Fibroblast of skin of left quadriceps (primary cell): ENCODE measurements at places on chromosomes 2 and 18.

DNA sequence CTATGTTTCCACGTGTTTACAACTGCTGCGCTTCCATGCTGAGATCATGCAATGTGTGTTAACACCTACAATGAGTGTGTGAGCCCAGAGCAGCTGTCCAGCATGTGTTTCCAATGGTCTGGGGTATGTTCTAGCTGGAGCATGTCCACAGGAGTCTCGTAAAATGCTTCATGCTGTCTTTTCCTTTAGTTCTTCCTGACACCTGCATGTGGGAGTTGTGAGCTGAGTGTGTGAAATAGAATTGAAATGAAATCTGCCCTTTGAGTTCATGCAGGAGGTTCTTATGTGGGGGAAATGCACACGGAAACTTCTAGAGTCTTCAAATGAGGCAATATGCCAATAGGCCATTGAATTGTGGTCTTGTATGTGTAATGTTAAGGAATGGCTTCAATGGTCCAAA lies 205.1 kb downstream of the RND3 start:
- DNase-seq = no peak

GRCh38 chr2:56871644-56872043 lies 687.9 kb downstream of the CCDC85A start:
- no peak for DNase-seq

GRCh38 chr2:73013936-73014335 lies 57.6 kb downstream of the SFXN5 start:
- no peak for DNase-seq

- DNase-seq = no peak
Observed at GRCh38 chr2:109159096-109159495, 30.1 kb downstream of the SH3RF3 start.

- DNase-seq = no peak
Observed at GRCh38 chr2:56263876-56264275, 80.1 kb downstream of the CCDC85A start.

GRCh38 chr18:31419457-31419932 lies 28.0 kb upstream of the DSG3 start:
- no peak for DNase-seq

- peak; percentile 86 for DNase-seq
Observed at GRCh38 chr18:598124-598589, 1.4 kb downstream of the CLUL1 start.

DNA sequence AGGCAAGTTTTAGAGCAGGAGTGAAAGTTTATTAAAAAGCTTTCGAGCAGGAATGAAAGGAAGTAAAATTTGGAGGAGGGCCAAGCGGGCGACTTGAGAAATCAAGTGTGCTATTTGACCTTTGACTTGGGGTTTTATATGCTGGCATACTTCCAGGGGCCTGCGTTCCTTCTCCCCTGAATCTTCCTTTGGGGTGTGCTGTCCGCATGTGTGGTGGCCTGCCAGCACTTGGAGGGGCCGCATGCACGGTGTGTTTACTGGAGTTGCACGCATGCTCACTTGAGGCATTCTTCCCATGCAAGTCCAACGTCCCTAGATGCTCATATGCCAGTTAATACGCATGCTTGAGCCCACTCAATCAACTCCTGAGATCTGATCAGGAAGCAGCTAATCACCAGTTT lies 78.3 kb upstream of the MAP4K4 start:
- DNase-seq = no peak

DNA sequence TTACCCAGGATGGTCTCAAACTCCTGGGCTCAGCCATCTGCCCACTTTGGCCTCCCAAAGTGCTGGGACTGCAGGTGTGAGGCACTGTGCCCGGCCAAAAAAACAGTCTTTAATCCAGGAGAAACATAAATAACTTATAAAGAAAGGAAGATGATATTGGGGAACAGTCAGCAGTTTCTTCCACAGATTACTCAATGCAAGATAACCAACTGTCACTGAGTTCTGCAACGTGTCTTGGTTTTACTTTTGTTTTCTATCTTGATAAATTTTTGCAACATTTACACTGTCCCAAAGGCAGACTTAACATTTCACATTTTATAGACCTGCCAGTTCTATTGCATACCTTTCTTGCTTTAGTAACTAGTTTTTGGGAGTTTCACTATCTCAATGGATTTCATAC lies 71.1 kb downstream of the ANKRD44 start:
- no peak for DNase-seq

DNA sequence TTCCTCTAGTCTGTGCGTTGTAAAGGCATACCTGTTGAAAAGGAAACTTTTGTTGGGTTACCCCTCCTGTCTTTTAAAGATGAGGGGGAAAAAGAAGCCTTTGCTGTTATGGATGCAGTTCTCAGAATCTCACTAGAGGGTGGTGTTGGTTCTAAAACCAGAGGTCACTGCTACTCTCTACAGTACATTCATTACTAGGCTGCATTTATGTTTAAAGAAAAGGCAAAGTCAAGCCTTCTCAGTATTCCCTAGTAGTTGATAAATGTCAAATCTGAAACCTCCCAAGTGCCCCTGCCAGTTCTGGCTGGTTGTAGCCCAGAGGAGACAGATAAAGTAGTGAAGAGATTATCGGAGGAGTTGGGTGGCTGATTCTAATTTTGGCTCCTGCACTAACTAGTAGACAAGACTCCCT lies 1.4 kb upstream of the PLCL1 start:
- DNase-seq = no peak

- DNase-seq = no peak
Observed at GRCh38 chr2:19073522-19073921, 284.9 kb downstream of the OSR1 start.

- DNase-seq = no peak
Observed at GRCh38 chr2:65788556-65788955, 356.2 kb upstream of the SPRED2 start.

DNA sequence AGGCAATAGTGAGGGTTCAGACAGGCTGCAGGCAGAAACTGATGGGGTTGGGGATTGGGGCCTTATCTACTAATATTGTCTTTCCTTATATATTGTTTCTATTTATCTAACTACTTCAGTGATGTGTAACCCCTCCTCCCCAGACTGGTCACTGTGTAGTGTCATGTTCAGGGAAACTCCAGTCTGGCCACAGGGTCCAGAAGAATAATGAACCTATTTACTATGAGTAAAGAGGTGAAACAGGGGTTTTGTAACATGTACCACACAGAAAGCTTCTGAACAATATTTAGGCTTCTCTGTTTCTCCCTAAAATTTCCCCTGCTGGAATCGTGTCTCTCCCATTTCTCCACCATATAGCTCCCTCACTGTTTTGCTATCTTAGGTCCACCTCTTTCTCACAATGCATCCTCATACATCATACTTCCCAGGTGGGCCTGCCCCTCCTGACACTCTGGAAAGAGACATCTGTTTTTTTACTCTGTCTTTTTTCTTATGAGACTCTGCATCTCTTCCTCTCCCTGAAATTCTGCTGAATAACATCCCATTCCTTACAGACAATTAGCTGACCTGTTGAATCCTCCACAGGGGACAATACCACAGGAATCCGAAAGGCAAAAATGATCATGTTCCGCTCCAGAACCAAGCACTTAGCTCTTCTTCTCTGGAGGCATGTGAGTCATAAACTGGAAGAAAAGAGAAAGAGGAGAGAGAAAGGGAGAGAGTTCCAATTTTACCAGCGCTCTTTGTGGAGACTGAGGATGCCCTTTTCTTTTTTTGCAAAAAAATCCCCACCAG lies 154.8 kb downstream of the ZEB2 start:
- DNase-seq = peak; percentile 53

GRCh38 chr2:205274801-205275200 lies 407.5 kb upstream of the NRP2 start:
- DNase-seq = no peak

DNA sequence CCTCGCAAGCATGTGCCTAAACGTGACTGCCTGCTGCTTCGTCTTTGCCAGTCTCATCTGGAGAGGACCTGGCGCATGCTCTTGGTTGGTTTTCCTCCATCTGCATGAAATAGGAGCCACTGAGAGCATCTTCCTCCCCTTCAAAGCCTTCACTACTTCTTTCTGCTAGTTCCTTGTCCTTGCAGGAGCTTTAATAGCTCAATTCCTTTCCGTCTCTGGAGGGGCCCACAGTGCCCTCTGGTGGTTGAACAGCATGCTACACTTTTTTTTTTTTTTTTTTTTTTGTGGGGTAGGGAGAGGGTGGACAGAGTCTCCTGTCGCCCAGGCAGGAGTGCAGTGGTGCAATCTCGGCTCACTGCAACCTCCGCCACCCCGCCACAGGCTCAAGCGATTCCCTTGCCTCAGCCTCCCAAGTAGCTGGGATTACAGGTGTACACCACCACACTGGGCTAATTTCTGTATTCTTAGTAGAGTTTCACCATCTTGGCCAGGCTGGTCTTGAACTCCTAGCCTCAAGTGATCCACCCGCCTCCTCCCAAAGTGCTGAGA lies 59.6 kb downstream of the SP110 start:
- peak; percentile 9 for DNase-seq

DNA sequence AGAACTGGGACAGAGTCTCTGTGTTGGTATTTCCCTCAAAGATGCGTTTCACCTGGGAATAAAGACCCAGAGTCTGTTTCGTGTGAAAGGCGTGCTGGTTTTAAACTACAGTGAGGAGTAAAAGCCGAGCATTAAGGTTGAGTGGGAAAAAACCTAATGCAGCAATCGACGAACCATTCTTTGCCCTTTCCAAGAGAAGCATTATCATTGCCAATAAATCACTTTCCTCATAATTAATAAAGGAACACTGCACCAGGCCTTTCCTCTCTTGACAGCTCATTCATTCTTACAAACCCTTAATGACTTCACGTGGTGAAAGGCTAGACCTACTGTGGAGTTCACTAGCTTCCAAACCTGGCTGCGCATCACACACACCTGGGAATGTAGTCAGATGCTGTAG lies 896 bp upstream of the SLC8A1 start:
- no peak for DNase-seq

DNA sequence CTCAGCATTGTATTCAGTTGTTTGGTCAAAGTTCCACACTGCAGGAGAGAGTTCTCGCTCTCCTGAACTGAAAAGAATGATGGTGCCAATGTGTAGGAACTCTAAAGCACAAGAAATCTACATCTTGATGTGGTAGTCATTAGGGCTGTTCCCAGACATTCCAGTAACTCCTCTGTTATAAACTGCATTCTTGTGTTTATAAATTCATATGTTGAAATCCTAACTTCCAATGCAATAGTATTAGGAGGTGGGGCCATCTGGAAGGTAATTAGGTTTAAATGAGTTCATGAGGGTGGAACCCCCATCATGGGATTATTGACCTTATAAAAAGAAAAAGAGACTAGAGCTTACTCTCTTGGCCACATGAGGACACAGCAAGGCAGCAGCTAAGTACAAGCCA lies 239.6 kb downstream of the CDH20 start:
- peak; percentile 42 for DNase-seq

DNA sequence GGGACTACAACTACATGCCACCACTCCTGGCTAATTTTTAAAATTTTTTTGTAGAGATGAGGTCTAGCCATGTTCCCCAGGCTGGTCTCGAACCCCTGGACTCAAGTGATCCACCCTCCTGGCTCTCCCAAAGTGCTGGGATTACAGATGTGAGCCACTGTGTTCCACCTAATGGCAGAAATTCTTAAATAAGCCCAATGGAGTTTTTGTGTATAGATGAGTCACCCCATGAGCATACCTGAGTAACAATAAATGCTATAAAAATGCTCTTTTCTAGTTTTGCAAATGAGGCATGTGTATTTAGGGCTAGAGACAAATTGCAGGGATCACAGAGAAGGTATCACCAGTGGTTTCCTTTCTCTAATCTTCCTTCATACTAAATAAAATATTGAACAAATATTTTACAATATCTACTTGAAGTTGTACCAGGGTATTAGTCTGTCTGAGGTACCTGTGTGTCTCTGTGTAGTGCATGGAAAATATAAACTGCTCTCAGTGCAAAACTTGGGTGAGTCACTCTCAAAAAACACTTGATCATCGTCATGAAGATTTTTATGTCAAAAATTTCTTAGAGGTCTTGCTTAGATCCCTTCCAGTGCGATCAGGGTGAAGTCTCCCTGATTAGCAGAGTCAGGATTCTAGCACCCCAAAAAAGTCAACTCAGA lies 337.1 kb upstream of the MMADHC start:
- no peak for DNase-seq

GRCh38 chr2:161316701-161317100 lies 8.5 kb downstream of the PSMD14 start:
- no peak for DNase-seq

DNA sequence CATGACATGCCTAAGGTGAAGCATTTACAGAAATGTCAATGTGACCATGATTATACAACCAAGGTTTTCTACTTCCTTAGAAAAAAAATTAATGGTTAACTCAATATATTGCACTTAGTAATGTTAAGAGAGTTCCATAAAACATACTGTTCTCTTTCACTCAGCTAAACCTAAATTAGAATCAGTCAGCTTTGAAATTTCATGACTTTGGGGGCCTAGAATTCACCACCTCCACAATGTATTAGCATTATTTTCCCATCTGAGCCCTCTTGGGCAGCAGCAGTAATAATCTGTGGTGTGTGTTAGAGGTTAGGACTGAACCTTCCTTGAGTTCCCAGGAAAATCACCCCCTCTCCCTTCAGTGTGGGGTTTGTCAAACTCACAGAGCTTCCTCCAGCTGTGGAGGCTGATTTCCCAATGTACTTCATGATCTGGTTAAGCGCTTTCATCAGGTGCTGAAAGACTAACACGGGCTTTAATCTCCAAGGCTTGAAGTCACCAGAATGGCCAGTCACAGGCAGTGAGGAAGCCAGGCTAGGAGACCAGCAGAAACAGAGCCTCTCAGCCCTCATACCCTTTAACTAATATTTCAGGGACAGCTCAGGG lies 7.1 kb upstream of the UPP2 start:
- no peak for DNase-seq

GRCh38 chr2:200301953-200302858 lies 4.3 kb upstream of the SPATS2L start:
- no peak for DNase-seq

GRCh38 chr18:48991319-48991660 lies 40.5 kb upstream of the SMAD7 start:
- no peak for DNase-seq

DNA sequence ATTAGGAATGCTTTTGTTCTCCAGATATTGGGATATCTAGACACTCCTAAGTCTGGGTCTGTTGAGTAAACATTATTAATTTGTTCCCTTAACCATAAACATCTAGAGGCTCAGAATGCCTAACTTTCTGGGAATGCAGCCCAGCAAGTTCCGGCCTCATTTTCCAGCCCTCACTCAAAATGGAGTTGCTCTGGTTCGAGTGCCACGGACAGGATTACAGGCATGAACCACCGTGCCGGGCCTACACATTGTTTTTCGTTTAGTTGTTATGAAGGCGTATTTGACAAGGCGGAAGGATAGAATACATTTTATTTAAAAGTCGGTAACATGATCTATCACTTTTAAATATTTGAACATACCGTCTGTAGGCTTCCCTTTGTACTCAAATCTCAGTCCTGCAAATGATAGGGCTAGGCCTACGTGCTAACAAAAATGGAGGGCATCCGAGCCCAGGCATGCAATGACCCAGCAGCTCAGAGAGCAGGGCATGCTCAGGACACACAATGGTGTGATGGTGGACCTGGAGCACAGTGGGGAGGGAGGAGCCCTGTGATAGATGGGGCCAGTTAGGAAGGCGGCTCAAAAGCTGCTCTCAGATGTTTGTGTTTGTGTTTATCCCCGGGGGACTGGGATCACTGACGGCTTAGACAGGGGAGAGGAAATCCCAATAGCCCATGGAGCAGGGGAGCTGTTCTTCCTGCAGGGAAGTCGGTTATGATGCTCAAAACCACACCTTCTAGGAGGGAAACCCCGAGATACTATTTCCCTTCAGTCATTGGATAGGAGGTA lies 2.9 kb upstream of the SCYGR1 start:
- DNase-seq = no peak
